ENCODE measurements at places on chromosomes 4 and X. TPM values are rescaled to one million over a fixed set of nuclear protein-coding genes. Genes with fewer than 3 reads are reported as not detected.

- DNase-seq = no peak
Observed at GRCh38 chr4:2722033-2722432, 34.1 kb downstream of the TNIP2 start.

The SOWAHB gene
- not detected for total RNA-seq

The GATA1 gene
- total RNA-seq = not detected

DNA sequence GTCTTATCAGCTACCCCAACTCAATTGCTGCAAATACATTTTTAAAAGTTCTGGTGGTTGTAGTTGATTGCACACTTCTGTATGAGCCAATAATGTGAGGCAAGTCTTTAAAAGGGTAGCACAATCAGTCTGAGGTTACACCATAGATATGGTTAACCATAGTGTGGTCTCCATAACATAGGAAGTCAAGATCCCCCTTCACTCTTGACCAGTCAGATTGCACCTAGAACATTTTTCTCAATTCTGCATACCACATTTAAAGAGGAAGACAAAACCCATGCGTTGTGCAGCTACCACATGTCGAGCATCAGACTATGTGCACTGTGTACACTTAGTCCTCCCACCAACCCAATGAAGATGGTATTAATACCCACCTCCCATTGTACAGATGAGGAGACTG, 26.5 kb upstream of the CYBB start:
- DNase-seq = no peak

- DNase-seq = no peak
Observed at GRCh38 chr4:31548823-31549222, 828.7 kb downstream of the PCDH7 start.

Measured in heart left ventricle (tissue), 16 donors.